Cardiac fibroblast (primary cell): ENCODE measurements at places on chromosomes 3 and 15.

GRCh38 chr3:189947948-189948723 lies 172.6 kb downstream of the P3H2 start:
- peak; percentile 49 for DNase-seq

- DNase-seq = peak; percentile 41
Observed at GRCh38 chr3:37861620-37862041, at the start of gene CTDSPL. Gene CTDSPL, plus strand, starts transcription at chr3:37861880. Its CDS starts 320 bp downstream, at chr3:37862200.

DNA sequence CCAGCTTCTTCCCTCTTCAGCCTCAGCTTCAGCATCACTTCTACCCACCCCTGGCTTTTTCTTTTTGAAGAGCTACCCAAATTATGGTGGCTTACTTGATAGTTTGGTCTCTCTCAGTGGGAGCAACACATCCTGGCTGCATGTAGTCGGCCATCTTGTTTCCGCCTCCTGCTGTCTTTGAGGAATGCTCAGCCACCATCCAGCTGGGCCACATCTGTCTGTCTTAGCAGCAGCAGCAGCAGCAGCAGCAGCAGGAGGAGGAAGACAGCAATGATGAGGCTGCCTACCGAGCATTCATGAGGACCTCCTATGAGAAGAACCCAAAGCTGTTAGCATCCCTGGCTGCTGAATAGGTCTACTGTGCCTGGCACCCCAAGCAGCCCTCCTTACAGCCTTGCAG lies 19.7 kb downstream of the IL16 start:
- no peak for DNase-seq

- no peak for DNase-seq
Observed at GRCh38 chr3:153590051-153590450, 428.0 kb downstream of the RAP2B start.

DNA sequence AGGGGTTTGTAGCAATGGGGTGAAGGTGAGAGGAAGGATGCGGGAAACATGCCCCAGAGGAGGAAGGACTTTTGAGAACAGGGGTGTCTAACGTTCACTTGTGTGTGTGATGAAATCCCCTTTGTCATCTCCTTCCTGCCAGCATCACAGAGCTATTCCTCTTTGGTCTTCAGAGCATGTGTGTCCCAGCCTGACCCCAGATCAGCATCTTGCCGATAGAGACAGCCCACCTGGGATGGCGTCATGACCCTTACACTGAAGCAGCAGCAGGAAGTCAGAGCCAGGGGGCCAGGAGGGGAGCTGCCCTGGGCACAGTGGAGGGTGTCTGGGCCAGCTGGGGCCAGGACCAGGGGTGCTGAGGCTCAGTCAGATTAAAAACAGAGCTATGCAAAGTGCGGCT lies 29.9 kb upstream of the GRIP2 start:
- no peak for DNase-seq
